ENCODE measurements at places on chromosomes 6 and 20.

DNA sequence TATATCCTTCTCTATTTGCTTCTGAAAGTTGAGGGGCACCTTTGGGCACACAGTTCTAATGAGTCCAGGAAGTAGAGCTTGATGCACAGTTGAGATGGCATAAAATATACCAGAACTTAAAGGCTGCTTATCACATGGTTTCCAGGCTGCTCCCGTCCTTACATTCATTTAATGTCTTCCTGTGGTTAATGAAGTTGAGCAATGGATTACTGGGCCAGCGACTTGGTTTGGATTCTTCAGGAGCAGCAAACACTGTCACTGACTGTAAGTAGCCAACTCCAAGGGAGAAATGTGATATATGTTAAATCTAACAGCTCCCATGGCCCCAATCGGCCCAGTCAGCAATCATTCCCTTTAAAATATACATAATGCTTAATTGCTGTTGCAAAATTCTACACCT, 9.0 kb upstream of the TSHZ2 start:
- DNase-seq = no peak

- no peak for DNase-seq
Measured at GRCh38 chr6:37320646-37321045, 33.1 kb upstream of the RNF8 start.

DNA sequence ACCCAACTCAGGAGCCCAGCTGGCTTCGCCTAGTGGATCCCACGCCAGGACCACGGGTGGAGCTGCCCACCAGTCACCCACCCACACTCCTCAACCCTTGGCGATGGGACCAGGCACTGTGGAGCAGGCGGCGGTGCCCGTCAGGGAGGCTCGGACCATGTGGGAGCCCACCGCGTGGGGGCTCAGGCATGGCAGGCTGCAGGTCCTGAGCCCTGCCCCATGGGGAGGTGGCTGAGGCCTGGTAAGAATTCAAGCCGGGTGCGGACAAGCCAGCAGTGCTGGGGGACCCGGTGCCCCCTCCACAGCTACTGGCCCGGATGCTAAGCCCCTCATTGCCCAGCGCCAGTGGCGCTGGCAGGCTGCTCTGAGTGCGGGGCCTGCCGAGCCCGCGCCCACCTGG, 123.1 kb upstream of the LGSN start:
- DNase-seq = no peak

DNA sequence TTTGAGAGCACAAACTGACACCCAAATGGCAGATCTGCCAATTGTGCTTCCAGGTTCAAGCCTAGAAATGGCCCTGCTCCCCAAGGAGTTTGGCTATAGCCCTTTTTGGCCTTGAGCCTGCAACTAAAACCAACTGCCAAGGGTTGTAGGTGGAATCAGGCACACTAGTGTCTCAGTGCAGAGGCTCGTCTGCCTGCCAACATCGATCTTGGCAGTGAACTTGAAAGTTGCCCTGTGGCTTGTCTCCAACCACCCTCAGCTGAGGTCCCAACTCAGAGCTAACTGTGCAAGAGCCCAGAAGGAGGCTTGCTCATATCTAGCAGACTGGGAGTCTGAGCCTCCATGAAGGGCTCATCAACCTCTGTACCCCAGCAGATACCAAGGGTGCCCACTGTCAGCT, 92.7 kb upstream of the GLP1R start:
- DNase-seq = no peak

- no peak for DNase-seq
Measured at GRCh38 chr20:6866741-6867140, 99.3 kb downstream of the BMP2 start.

- no peak for DNase-seq
Measured at GRCh38 chr20:38680500-38681306, 43.6 kb upstream of the SLC32A1 start.

DNA sequence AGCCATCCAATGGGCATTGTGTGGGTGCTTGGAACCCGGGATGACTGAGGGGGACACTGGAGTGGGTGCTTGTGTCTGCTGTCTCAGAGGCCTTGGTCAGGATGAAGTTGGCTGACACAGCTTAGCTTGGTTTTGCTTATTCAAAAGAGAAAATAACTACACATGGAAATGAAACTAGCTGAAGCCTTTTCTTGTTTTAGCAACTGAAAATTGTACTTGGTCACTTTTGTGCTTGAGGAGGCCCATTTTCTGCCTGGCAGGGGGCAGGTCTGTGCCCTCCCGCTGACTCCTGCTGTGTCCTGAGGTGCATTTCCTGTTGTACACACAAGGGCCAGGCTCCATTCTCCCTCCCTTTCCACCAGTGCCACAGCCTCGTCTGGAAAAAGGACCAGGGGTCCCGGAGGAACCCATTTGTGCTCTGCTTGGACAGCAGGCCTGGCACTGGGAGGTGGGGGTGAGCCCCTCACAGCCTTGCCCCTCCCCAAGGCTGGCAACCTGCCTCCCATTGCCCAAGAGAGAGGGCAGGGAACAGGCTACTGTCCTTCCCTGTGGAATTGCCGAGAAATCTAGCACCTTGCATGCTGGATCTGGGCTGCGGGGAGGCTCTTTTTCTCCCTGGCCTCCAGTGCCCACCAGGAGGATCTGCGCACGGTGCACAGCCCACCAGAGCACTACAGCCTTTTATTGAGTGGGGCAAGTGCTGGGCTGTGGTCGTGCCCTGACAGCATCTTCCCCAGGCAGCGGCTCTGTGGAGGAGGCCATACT, 49.4 kb downstream of the PYGB start:
- no peak for DNase-seq

GRCh38 chr20:60718743-60719480, 533.1 kb upstream of the CDH4 start:
- DNase-seq = no peak

DNA sequence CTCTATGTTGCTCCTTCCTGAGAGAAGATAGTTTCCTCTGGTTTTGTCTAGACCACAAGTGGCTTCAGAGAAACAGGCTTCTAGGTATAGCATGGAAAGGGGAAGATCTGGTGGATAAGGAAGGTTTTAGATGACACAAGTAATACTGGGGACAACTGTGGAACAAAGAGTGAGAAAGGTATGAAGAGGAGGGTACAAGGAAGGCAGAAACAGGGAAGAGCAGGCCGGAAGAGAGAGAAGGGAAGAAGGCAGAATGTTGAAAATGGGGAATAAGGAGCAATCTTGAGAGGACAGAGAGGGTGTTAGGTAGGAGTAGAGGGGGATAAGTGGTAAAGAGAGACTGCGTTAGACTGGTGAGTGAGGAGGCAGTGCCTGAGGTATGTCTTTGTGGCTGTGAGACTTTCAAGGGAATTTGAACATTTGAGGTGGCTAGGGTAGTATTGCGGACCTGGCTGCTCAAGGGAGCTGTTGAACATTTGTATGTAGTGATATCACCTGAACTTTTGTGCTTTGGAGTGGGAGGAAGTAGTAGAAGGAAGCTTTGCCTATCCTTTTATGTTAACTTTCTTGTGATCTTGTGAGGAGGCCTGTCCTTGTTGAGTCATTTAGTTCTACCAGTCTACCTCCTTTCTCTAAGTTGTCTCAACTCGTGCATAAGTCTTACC, 69.5 kb downstream of the FOXO3 start:
- no peak for DNase-seq

DNA sequence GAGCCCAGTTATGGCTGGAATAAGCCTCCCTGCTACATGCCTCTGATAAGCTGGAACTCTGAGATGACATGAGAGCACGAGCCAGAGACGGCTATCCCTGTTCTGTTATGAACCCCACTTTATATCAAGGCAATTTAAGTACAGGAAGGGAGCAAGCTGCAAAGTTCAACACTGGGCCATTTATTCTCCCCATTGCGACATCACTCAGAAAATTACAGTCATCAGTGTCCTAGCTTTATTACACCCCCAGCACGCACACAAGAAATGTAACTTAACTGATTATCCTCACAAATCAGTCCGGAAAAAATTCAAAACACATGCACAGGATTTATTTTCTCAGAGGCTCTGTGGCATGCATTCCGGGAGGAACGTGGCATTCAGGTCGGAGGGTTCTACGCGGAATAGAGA, 125.3 kb upstream of the SLC2A12 start:
- DNase-seq = no peak

DNA sequence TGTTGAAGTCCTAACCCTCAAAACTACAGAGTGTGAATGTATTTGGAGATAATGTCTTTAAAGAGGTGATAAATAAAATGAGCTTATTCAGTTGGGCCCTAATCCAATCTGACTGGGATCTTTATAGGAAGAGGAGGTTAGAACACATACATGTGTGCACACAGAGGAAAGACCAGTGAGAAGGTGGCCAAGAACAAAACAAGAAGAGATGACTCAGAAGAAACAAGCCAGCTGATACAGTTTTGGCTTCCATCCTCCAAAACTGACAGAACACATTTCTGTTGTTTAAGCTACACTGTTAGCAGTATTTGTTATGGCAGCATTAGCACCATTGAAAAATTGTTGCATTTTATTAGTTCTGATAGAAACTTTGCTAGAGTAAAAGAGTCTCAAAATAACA, 609.3 kb upstream of the IMPG1 start:
- no peak for DNase-seq

DNA sequence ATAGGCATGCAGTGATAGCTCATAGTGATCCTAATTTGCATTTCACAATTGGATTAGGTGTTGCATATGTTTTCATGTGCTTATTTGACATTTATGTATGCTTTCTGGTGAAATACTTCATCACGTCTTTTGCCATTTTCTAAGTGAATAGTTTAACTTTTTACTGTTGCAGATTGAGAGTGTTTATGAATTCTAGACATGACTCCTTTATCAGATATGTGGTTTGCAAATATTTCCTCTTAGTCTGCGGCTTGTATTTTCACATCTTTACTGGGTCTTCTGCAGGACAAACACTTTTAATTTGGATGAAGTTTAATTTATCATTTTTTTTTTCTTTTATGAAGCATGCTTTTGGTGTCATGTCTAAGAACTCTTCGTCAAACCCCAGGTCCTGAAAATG, 39.2 kb downstream of the CCN2 start:
- DNase-seq = no peak

GRCh38 chr6:17714879-17715851, 8.4 kb upstream of the NUP153 start:
- DNase-seq = no peak

DNA sequence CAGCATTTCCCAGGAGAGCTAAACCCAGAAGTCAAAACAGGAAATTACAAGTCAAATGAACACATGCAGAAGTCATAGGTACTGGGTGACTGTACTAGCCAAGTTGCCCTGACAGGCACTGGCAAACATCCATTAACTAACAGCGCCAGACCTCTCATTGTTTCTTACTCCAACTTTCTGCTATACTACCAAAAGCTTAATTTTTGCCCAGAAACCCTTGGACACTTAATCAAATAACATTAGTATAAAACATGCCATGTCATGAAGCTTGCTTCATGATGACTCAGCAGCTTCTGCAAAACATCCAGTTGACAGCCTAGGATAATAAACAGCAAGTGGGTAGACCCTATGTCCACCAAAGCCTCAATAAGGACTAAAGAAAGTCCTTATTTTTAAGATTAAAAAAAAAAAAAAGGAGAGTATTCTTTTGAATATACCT, 3.5 kb downstream of the NUP153 start:
- no peak for DNase-seq

GRCh38 chr20:24572862-24573261, 103.4 kb downstream of the SYNDIG1 start:
- no peak for DNase-seq

- no peak for DNase-seq
Measured at GRCh38 chr6:106215608-106216007, 110.0 kb downstream of the ATG5 start.

DNA sequence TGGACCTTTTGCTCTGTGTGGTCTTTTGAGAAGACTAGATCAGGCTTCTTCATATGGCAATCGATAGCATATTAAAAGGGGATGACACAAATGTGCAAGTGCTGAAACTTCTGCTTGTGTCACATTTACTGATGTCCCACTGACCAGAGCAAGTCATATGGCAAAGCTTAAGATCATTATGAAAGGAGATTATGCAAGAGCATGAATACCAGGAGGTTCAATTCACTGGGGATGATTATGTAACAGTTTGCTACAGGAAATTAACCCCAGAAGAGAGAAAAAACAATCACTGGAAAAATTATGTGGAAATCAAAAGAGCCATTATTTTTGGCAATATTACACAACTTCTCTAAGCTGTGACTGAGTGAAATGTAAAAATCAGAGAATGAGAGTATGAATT, 13.7 kb upstream of the PRDM13 start:
- DNase-seq = no peak

GRCh38 chr20:4956200-4956810, 45.0 kb downstream of the SLC23A2 start:
- no peak for DNase-seq

DNA sequence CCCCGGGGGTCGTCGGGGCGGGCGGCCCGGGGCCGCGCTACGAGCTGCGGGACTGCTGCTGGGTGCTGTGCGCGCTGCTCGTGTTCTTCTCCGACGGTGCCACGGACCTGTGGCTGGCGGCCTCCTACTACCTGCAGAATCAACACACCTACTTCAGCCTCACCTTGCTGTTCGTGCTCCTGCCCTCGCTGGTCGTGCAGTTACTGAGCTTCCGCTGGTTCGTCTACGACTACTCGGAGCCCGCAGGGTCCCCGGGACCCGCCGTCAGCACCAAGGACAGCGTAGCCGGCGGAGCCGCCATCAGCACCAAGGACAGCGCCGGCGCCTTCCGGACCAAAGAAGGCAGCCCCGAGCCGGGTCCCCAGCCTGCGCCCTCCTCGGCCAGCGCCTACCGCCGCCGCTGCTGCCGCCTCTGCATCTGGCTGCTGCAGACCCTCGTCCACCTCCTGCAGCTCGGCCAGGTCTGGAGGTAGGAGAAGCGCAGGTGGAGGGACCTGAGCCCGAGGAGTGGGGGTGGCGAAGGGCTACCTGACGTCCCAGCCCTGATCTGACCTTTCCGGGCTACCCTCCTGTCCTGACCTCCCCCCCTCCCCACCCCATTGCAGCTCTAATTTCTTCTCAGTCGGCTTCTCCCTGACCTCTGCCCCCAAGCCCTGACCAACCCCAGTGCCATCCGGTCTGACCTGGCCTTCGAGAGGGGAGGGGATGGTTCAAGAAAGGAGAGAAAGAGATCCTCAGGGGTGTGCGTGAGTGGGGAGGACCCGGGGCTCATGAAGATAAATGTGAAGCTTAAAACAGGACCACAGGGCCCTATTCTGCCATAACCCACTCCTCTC, 558 bp downstream of the XKR7 start:
- peak; percentile 62 for DNase-seq

DNA sequence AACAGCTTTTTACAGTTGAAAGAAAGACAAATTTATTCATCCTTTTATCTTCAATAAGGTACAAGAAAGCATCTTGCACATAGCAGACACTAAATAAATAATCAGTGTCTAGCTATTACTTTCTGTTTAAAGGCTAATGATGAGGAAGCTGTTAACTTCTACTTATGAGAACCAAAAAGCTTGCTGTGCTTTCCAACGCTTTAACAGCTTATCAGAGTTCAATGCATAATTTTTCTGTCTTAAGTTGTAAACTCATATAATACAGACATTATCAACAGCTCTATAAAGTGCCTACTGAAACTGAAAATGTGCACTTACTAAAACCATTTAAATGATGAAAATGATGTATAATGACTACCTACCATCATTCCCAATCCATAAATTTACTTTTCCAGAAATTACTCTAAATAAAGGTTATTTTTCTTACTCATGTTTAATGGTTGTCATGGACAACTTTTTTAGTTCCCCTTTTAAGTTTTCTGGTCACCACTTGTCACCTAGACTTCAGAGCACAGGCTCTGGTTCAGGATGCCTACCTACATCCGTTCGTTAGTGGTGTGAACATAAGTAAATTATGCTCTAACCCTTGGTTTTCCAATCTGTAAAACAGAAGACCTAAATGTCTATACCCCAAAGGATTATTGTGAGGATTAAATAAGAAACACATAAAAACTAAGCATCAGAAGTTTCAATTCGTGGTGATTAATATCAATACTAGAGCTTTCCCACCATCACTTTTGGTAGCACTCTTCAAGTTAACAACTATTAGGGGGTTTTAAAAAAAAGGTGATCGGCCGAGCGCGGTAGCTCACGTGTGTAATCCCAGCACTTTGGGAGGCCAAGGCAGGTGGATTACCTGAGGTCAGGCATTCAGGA, 8.0 kb downstream of the PNISR start:
- DNase-seq = no peak
